ENCODE measurements at places on chromosomes 16 and 17.

DNA sequence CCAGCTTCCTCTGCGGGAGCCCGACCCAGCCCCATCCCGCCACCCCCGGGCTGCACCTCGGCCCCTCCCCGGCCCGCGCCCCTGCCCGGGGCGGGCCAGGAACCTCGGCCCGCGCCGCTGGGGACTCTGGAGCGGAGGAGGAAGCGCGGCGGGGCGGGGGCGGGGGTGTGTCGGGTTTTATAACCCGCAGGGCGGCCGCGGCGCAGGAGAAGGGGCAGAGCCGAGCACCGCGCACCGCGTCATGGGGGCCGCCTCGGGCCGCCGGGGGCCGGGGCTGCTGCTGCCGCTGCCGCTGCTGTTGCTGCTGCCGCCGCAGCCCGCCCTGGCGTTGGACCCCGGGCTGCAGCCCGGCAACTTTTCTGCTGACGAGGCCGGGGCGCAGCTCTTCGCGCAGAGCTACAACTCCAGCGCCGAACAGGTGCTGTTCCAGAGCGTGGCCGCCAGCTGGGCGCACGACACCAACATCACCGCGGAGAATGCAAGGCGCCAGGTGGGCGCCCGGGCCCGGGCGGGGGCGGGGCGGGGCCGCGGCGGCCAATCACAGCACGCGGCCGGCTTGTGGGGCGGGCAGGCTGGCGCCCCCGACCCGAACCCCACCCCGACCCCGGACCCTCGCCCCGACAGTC, at the start of gene ACE:
ACE (plus strand) TSS at position 208 of the 626 bp plus-strand sequence; CDS start at position 242, 34 bp downstream.
- DNase-seq = no peak

GRCh38 chr17:79304884-79305283, 230.3 kb downstream of the ENGASE start:
- DNase-seq = no peak

DNA sequence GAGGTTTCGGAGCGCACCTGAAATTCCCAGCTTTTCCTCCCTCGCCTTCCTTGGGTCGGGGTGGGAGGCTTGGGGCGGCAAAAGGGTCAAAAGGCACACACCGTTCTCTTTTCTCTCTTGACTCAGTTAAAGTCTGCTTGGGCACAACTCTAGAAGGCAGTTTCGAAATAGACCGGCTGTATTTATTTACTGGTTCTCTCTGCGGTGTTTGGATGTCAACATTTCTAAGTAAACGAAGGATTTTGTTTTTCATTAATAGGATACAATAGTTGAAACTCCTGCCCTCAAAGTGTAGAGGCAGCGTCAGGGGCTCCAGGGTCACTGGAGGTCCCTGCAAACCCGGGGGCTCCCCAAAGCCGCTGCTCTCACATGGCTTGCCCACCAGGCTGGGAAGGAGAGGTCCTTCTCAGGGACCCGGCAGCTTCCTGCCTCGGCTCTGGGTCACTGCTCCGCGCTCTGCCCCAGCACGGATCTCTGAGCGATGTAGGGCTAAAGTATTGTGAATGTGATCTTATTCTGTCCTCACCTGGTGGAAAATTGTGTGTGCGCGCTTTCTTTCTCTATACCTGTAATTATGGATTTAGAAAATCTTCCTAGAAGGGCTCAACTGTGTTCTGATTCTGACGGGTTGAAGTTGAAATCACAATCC, 952 bp downstream of the BMERB1 start:
- DNase-seq = no peak

GRCh38 chr17:58575511-58575910, 61.1 kb upstream of the MTMR4 start:
- no peak for DNase-seq

GRCh38 chr17:13777003-13777402, 175.3 kb upstream of the HS3ST3A1 start:
- no peak for DNase-seq

- DNase-seq = no peak
Measured at GRCh38 chr17:49406421-49407061, 8.1 kb downstream of the PHB1 start.

DNA sequence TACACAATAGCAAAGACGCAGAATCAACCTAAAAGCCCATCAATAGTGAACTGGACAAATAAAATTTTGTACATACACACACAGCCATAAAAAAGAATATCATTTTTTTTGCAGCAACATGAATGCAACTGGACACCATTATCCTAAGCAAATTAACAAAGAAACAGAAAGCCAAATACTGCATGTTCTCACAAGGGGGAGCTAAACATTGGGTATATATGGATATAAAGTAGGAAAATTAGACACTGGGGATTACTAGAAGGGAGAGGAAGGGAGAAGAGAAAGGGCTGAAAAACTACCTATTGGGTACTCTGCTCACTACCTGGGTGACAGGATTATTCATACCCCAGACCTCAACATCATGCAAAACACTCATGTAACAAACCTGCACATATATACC, 28.2 kb downstream of the ADAMTS18 start:
- DNase-seq = no peak

- DNase-seq = no peak
Measured at GRCh38 chr16:7775072-7775488, 442.4 kb downstream of the RBFOX1 start.

DNA sequence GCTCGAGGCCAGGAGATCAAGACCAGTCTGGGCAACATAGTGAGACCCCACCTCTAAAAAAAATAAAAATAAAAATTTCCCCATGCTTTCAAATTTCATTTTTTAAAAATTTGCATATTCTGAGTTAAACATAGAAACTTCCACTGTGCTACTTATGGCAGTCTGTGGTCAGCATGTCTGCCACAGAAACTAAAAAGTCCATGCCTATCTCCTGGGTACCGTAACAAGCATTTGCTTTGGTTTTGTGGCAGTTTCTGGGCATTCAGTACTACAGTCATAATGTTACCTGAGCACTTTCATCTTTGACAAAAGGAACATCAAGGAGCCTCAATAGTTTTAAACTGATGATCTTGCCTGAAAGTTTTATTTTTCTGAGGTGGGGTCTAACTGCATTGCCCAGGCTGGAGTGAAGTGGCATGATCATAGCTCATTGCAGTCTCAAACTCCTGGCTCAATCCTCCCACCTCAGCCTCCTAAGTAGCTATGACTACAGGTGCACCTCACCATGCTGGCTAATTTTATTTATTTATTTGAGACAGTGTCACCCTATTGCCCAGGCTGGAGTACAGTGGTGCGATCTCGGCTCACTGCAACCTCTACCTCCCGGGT, 13.2 kb upstream of the ITGA2B start:
- DNase-seq = no peak

DNA sequence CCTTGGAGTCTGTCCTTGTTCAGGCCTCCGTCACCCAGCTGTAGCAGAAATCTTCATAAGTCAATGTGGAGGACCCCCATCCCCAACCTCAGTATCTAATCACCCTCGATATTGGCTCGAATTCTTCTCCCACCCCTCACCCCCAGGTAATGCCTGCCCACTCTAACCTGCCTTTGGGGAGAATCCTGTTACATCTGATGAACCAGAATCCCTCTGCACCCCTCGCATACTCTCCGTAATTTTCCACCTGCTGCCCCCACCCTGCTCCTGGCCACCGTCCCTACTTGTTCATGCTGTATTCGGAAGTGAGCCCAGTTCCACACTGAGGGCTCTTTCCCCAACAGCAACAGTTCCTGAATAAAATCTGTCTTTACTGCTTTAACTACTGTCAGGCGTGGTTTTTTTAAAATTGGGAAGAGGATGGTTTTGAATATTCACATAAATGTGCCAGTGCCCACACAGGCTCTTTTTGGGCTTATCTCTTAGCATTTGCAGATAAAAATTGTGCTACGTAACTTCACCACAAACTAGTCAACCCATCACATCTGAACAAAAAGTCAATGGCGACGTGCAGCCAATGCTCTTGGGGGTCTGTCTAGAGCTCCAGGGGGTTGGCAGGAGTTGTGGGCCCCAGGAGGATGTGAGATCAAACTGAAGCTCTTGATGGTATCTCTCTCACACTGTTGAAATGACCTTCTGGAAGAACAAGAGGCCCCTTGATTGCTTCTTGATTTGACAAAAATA, 73.7 kb downstream of the NETO2 start:
- DNase-seq = no peak

All from AG04450 (cell line).